ENCODE measurements at places on chromosomes 2 and 18.

DNA sequence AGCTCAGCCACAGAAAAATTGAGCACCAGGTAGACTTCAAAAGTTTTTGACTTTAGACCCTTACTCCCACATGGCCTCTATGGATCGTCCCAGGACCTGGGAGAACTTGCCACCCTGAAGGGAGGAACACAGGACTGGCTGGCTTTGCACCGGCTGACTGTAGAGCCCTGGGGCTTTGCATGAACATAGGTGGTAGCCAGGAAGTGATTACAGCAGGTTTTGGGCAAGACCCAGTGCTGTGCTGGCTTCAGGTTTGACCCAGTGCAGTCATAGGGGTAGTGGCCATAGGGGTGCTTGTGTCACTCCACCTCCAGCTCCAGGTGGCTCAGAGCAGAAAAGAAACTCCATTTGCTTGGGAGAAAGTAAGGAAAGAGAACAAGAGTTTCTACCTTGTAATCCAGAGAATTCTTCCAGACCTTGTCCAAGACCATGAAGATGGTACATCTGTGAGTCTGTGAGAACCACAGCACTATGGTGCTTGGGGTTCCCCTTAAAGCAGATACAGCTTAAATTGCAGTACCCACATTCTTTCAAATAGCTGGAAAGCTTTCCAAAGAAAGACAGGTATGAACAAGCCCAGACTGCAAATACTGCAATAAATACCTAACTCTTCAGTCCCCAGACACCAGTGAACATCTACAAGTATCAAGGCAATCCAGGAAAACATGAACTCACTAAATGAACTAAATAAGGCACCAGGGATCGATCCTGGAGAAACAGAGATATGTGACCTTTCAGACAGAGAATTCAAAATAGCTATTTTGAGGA lies 13.0 kb upstream of the SESTD1 start:
- no peak for DNase-seq

DNA sequence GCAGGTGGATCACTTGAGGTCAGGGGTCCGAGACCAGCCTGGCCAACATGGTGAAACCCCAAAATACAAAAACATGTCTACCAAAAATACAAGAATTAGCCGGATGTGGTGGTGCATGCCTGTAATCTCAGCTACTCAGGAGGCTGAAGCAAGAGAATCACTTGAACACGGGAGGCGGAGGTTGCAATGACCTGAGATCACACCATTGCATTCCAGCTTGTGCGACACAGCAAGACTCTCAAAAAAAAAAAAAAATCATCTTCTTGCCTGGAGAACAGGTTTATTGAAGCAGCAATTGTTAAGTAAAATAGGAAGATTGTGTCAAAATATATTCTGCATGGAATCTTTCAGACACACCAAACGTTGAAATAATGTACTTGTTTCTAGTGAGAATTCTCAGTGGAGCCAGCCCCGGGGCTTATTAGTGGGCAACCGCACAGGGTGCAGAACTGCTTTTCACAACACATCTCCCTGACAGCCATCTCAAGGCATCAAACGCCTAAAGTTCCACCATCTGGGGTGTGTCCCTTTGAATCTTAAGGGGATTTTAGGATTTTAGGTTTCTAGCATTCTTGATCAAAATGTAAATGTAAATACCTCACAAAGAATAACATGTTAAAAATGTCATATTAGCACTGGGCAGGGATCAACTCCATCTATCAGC lies 28.6 kb upstream of the PPP4R1 start:
- no peak for DNase-seq

GRCh38 chr18:22489704-22490103 lies 72.0 kb upstream of the CTAGE1 start:
- DNase-seq, result no peak

- DNase-seq, result no peak
Observed at GRCh38 chr2:216103213-216103612, 5.9 kb upstream of the XRCC5 start.

DNA sequence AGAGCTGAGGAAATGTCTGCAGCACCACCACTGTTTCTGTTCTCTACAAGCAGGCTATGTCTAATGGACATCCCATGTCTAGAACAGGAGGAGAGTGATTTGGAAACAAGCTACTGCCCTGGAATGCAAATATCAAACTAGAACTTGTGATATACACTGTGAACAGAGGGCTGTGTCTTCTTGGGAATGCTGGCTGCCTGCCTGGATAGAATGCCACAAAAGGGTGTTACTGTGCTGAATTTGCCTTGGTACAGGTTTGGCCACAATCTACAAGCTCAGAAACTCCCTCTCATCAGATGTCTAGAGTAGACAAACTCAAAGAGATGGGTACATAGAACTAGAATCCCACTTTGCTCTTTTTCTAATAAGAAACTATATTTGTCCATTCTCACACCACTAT lies 170.5 kb downstream of the NYAP2 start:
- DNase-seq, result no peak

- no peak for DNase-seq
Observed at GRCh38 chr2:152407806-152408205, 72.8 kb downstream of the FMNL2 start.

DNA sequence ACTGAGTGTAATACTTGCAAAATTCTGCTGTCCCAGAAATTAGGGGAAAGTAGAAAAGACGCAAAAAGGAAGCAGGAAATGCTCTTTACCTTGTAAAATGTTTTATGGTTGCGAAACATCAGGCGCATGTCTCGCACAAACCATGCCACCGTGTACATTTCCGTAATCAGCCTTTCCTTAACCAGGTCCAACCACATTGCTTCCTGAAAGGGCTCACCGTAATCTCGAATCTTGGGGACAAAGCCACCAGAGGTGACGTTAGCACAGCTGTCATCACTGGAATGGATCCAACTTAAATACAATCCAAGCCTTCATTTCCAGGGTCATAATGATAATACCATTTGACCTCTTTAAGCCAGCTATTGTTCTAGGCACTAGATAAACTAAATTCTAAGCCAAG lies 49.3 kb downstream of the SP110 start:
- no peak for DNase-seq

DNA sequence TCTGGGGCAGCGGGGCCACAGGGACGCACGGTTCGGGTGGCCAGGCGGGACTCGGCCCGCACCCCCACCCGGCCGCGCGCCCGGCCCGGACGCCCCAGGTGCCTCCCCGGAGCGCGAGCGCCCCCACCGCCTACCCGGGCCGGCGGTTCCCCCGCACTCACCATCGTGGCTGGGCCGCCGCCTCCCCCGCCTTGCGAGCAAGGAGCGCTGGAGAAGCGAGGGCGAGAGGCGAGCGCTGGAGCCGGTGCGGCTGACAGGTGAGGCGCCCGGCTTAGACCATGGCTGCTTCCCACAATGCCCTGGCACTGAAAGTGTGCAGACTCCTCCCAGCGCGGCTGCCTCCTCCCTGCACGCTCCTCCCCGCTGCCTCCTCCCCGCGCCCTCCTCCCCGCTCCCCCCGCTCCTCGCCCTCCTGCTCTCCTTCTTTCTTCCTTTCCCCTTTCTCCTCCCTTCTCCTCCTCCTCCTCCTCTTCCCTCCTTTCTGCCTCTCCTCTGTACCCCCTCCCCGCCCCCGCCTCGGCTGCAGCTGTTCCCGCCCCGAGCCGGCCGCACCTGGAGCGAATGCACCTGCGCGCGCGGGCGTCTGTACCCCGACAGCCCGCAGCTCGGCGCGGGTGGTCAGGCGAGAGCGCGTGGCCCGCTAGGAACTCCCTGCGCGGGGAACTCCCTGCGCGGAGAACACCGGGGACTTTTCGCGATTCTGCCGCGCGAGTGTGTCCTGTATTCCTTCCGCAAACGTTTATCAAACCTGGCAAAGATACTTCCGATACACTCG lies at the start of gene AP1S3:
AP1S3 (minus strand) TSS at position 296 of the 775 bp plus-strand sequence; CDS start at position 164, 132 bp downstream.
- no peak for DNase-seq

DNA sequence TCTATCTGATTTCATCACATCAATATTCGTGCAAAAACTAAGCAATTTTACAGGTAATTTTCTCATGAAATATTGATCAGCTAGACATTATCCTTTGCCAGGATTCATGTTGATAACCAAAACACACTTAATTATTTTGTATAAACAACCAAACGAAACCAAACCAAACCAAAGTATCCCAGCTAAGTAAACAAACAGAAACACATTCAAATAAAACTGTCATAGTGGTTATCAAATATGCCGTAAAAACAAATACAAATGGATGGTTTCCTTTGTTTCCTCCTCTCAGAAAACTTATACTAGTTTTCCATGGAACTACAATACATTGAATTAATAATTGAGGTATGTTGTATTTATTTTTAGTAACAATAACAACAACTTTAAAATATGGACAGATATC lies 777.4 kb downstream of the DSC3 start:
- DNase-seq, result no peak

DNA sequence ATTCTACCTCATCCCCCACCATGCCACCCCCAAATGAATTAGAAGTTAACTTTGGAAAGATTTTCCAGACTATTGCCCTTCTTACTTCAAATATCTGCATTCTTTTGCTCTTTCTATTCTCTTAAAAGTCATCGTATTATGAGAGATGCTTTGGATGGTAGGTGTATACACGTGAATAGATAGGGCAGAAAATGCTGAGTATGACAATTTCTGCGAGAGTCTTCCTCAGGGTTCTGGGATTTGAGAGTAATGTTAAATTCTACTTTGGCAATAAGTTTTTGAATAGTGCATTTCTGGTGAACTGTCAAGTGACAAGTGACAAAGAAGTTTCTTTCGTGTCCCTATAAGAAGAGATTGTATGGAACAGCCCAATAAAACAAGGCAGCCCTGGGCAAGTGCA lies 137.6 kb upstream of the DSEL start:
- DNase-seq, result no peak

All from GM04504 (cell line).